ENCODE measurements at places on chromosomes 7 and 10.

GRCh38 chr7:13821152-13821787 lies 168.2 kb downstream of the ETV1 start:
- no peak for DNase-seq

- no peak for DNase-seq
These were observed 75.3 kb downstream of the GAD2 start for GRCh38 chr10:26291721-26292480.

- DNase-seq: no peak
These were observed 3.5 kb downstream of the RNF216 start for GRCh38 chr7:5777932-5778331.

- DNase-seq: peak; percentile 66
These were observed 83.8 kb upstream of the GPR26 start for GRCh38 chr10:123582084-123582989.

DNA sequence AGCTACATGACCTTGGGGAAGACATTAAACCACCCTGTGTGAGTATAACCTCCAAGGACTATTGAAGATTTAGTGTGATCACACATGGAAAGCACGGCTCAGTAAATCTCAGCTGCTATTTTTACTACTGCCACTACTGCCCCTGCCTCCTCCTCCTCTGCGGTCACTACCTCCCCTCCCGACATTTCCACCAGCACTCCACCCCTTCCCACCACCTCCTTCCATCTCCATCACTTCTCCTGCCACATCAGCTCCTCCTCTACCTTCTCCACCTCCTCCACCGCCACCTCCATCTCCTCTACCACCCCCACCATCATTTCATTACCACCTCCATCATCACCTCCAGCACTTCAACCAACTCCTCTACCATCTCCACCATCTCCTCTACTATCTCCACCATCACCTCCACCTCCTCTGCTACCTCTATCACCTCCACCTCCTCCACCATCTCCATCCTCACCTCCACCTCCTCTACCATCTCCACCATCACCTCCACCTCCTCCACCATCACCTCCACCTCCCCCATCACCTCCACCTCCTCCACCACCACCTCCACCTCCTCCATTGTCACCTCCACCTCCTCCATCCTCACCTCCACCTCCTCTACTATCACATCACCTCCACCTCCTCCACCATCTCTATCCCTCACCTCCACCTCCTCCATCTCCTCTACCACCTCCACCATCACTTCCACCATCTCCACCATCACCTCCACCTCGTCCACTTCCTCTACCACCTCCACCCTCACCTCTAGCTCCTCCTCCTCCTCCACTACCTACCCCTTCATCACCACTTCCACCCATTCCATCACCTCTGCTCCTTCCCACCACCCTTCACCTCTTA lies 69.4 kb downstream of the GRB10 start:
- DNase-seq: no peak

- DNase-seq: no peak
These were observed 96.2 kb downstream of the C10orf105 start for GRCh38 chr10:71623098-71623985.

DNA sequence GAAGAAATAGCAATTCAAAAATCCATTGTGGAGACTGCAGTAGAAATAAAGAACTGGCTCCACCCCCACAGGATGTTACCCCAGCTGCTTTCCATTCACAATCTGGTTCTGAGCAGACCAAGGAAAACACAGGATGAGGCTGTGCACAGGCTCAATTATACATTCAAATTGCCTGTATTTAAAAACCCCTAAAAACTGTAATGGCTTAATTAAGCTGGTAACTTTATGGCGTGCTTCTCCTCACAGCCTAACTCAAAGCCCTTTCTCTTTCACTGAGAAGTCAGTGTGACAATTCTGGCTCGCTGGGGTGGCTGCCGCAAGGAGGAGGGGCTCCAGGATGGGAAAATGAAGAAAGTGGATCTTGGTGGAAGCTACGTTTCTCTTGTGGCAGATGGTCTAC lies 1191.1 kb downstream of the SORCS1 start:
- no peak for DNase-seq

GRCh38 chr7:107982918-107983389 lies 20.0 kb downstream of the LAMB1 start:
- DNase-seq: no peak

DNA sequence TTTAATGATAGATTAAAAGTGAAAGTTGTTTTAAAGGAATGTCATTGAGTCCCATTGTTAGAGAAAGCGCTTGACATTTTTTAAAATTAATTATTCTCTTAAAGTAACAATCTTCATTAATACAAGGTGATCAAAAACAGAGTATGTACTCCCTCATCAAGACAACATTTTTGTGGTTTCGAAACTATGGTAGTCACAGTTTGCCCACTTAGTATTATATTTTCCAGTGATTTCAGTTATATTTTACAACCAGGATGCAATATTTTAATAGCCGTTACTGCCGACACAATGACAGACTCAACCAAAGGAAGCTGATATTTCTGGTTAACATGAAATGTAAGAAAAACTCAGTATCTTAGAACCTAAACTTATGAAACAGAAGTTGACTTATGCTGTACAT lies 31.3 kb downstream of the MKX start:
- no peak for DNase-seq

DNA sequence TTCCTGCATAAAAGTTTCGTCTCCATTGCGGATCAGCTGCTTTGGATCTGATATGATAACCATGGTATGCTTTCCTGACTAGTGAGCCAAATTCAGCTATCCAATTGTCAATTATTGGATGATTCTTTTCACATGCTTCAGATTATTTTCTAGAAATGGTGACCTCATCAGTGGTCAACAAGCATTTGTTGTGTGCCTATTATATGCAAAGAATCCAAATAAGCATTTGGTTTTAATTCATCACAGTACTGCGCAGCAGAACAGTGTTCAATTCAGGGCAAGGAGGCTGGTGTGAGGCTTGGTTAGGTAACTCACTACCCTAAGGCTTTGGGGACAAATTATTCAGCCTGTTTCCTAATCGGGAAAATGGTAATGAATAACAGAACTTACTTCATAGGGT lies 200.5 kb downstream of the SKAP2 start:
- no peak for DNase-seq

DNA sequence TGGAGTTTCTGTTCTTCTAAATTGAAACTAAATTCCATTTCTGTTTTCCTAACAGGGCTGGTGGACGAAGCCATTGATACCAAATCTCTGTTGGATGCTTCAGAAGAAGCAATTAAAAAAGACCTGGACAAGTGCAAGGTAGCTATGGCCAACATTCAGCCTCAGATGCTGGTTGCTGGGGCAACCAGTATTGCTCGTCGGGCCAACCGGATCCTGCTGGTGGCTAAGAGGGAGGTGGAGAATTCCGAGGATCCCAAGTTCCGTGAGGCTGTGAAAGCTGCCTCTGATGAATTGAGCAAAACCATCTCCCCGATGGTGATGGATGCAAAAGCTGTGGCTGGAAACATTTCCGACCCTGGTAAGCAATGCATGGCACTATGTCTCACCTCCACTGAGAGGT lies 45.6 kb downstream of the AP3M1 start:
- DNase-seq: no peak

GRCh38 chr7:130650611-130651120 lies 17.9 kb downstream of the COPG2 start:
- no peak for DNase-seq

DNA sequence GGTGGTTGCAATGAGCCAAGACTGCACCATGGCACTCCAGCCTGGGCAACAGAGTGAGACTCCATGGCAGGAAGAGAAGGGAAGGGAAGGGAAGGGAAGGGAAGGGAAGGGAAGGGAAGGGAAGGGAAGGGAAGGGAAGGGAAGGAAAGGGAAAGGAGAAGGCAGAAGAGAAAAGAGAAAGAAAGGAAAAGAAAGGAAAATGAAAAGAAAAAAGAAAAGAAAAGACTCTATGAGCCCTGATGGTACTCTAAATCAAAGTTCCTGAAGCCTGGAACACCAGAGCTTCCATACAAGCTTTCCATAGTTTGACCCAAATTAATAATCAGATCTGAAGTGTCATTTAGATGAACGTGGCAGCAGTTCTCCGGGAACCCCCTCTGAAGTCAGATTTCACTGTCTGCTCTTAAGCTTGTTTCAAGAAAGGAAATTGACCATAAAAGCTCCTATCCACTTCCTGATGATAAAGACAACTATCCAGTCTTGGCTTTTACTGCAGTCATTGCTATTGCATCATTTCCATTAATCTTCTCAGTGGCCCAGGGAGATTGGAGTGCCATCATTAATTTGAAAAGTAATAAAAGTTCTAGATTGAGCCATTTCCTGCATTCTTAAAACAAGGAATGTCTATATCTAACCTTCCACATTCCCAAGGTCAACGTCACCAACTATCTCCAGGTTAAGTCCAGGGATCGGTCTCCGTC lies 44.2 kb upstream of the FRMD4A start:
- no peak for DNase-seq

- DNase-seq: no peak
These were observed 10.3 kb downstream of the GRID1 start for GRCh38 chr10:86356296-86356695.

- no peak for DNase-seq
These were observed 172.1 kb downstream of the FRMD4A start for GRCh38 chr10:14158575-14158974.

GRCh38 chr7:127230192-127230925 lies 22.4 kb downstream of the GRM8 start:
- DNase-seq: no peak
